ENCODE measurements at places on chromosomes 7 and 10. TPM values are rescaled to one million over a fixed set of nuclear protein-coding genes. Genes with fewer than 3 reads are reported as not detected.

- DNase-seq = no peak
Observed at GRCh38 chr10:125607689-125608290, 75.2 kb downstream of the TEX36 start.

GRCh38 chr10:45594276-45595157, 78.1 kb downstream of the ZFAND4 start:
- peak; percentile 97 for DNase-seq

GRCh38 chr10:69383558-69383957, 33.2 kb downstream of the TACR2 start:
- DNase-seq = peak; percentile 83

- DNase-seq = no peak
Observed at GRCh38 chr7:155578016-155578415, 31.7 kb upstream of the CNPY1 start.

GRCh38 chr10:49645417-49645816, 31.6 kb downstream of the CHAT start:
- DNase-seq = no peak

DNA sequence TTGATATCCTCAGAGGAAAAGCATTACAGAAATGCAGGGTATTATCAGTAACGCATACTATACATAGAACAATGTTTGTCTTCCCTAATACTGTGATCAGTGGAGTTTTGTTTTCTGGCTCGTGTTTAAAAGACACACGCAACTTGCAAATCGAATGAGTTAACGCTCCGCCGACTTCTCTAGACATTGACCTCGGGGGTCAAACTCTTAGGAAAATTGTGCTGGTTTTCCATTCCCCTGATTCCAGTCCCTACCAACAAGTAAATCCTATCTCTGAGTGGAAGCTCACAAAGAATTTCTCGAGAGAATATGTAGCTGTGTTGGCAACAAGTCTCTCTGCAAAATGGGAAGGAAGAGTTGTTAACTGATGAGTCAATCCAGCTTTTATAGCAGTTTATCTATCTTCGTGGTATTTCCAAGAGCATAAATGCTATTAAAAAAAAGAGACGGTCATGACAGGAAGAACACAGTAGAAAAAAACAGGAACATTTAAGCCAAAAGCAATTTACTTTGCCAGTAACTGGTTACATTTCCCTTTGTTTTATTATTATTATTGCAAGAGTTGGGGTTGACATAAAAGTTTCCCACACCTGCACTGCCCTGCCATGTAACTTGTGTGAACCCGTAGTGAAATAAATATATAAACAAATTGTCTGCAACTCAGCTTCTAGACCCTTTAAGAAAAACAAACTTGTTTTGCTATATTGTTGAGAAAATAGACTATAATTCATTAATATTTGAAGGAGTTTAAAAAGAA, 144.4 kb downstream of the ARID5B start:
- no peak for DNase-seq

- DNase-seq = no peak
Observed at GRCh38 chr7:135109976-135110375, 37.9 kb upstream of the TMEM140 start.

GRCh38 chr7:99601656-99602310, 3.7 kb downstream of the TMEM225B start:
- DNase-seq = no peak

GRCh38 chr7:34756025-34756437, 98.0 kb downstream of the NPSR1 start:
- DNase-seq = no peak

DNA sequence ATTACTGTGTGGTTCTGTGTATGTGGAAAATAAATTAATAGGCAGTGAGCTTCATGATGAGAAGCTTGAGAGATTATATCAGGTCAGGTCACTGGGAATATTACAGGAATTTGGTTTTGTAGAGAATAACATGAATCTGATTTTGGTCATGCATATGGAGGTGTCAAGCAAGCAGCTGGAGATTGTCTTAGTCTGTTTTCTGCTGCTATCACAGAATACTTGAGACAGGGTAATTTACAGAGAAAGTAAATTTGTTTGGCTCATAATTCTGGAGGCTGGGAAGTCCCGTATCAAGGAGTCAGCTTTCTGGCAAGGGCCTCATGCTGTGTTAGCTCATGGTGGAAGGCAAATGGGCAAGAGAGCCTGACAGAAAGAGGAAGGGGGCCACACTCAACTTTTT, 120.7 kb upstream of the FAM3C start:
- DNase-seq = no peak

GRCh38 chr7:6271060-6271658, 1.3 kb downstream of the CYTH3 start:
- peak; percentile 78 for DNase-seq

DNA sequence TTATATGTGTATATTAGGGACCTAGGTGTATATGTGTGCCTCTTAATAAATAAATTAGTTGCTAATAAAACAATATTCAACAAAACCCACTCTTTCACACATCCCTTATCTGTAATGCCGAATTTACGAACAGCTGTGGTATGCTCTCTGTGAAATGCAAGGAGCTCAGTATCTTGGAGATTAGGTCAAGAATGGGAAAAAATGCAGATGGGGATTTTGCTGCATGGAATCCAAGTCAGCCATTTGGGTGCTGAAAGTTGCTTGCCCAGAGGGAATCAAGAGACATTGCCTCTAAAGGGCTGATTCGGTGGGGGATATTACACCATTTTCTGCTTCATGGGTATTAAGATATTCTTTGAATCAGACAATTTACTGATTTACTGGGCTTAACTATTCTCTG, 93.5 kb downstream of the CREB5 start:
- DNase-seq = no peak

GRCh38 chr10:28841625-28842024, 164.3 kb downstream of the BAMBI start:
- DNase-seq = no peak

GRCh38 chr10:122782911-122783310, 62.7 kb downstream of the CUZD1 start:
- no peak for DNase-seq

DNA sequence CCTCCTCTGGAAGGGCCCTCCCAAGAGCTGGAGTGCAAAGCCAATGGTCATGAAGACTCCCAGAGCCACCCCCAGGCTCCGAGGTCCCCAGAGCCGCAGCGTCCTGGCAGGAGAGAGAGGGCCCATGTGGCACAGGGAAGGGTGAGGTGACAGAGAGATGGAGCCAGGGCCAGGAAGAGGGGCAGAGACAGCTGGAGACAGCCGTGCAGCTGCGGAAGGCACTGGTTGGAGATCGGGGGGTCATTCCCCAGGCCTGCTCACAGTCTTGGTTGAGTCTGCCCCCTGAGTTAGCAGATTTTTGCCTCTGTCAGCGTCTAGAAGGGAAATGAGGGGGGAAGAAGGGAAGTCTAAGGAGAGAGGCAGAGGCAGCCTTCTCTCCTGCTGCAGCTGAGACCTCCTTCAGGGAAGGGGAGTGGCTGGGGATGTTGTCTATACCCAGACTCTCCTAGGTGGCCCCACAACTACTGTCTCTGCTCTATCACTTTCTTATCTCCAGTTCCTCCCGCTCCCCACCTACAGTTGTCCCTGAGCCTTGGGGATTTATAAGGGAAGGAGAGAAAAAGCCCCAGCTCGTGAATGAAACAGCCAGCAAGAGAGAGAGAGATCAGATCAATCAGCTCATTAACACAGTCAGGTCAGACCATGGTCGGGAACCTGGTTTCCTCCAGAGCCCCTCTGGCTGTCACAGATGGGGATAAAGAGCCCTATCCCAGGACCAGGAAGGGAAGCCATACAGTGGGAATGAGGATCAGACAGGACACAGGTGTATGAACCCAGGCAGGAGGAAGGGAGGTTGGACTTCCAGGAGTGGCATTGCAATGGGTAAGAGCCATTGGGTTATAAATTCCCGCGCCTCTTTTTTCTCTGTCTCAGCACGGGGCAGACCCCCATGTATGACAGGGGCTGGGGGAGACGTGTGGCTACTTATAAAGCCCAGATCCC, 1.2 kb downstream of the GAL3ST4 start:
- peak; percentile 20 for DNase-seq

DNA sequence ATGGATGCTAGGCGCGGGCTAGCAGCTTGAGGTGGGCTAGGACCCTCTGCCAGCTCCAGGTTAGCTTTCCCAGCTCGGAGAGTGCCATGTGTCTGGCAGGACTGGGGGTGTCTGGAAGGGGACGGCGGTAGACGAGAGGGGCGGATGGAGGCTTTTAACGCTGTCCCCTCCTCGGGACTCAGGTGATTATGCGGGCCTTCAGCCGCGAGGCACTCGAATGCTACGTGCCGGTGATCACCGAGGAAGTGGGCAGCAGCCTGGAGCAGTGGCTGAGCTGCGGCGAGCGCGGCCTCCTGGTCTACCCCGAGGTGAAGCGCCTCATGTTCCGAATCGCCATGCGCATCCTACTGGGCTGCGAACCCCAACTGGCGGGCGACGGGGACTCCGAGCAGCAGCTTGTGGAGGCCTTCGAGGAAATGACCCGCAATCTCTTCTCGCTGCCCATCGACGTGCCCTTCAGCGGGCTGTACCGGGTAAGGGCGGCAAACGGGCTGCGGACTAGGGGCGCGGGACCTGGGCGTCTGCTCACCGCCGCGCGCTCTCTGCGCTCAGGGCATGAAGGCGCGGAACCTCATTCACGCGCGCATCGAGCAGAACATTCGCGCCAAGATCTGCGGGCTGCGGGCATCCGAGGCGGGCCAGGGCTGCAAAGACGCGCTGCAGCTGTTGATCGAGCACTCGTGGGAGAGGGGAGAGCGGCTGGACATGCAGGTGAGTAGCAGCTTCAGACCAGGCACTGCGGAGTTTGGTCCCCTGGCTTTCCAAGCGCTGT, 1.1 kb downstream of the CYP26A1 start:
- no peak for DNase-seq

GRCh38 chr10:43375401-43376020, 4.1 kb downstream of the FXYD4 start:
- no peak for DNase-seq

DNA sequence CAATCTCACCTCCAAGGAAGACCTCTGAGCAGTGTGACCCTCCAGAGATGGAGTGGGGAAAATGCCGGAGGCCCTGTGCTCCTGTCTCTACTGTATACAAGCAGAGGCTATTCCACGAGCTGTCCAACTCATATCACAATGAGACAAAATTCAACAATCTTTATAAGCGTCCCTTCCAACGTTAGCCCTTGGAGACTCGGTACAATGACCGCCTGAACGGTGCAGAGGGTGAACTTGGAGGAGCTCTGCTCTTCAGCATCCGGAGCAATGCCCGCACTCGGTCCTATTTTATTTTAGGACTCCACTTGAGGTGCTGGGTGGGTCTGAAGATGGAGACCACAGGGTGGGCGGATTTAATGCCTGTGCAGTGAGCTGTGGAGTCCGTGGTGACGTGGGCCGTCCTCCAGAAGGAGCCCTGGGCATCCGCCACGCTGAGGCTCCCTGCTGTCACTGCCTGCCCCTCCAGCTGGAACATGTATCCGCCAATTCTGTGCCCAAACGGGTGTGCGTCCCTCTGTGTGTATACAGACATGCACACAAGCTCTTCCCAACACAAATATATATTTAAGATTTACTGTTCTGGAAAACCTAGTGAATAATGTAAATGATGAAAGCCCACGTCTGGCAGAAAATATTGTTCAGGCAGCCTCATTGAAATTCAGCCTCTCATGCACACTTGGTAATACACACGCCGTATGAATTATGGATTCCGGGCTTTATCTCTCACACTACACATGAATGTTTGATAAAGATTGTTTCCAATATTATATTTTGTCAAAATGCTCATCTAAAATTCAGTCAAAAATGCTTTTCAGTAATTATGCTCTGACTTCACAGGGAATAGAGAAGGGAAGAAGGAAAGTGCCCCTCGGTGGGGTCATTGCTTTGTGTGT, 239.9 kb upstream of the ZMIZ1 start:
- no peak for DNase-seq

DNA sequence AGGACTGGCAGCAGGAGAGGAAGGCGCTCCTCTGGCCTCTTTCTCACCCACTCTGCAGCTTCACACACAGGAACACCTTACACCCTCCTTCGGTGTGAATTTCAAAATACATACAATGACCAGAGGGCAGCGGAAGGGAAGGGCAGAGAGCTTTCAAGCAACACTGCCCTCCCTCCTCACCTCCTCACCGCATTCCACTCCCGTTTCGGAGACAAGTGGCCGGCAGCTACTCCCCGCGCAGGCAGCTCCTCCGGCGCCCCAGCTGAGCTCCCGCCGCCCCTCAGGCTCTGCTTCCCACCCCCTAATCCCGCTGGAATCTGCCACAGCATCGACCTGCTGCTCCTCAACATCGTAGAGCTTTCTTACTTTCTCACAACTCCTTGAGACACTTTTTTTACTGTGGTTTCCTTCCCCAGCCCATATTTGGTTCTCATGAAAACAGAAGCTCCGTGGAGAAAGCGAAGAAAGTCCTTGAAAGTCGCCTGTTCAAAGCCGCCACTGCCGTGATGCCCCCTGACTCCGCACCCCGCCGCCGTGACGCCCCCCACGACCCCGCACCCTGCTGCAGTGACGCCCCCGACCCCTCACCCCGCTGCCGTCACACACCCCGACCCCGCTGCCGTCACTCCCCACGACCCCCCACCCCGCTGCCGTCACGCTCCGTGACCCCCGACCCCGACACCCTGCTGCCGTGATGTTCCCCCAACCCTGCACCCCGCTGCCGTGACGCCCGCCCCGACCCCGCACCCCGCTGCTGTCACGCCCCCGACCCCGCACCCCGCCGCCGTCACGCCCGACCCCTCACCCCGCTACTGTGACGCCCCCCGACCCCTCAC, 14.6 kb upstream of the GPER1 start:
- no peak for DNase-seq

DNA sequence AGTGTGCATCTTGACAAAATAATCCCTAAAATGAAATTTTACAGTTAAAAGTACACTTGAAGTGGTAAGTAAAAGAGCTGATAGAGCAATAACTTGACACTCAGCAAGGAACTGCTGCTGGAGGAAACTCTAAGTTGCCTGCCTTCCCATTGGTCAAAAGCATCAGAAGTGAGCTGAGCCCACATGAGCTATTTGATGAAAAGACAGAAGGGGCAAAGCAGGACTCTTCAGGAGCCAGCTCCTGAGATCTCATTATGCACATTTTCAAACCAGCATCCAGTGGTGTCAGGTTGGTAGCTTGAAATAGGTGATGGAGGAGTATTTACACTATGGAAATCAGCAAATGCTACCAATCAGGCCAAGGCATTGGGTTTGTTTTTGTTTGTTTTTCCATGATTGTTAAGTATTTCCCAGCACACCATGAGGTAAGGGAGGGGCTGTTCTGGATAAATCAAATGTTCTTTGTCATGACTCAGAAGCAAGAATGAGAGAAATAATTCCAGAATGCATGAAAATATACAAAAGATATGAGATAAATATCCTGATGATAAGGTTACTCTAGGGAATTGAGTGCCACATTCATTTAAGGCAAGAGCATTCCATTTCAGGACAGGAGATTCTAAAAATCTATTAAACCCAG, 316.6 kb downstream of the SNX13 start:
- no peak for DNase-seq

The FGFBP3 gene
- total RNA-seq = 0.41 TPM

The NAT16 gene
- total RNA-seq = not detected

The SLC16A12 gene
- total RNA-seq = 1.2 TPM

The KNDC1 gene
- total RNA-seq = not detected

The H2BK1 gene
- not detected for total RNA-seq

The TMEM120A gene
- total RNA-seq = 103 TPM

The FBXL13 gene
- total RNA-seq = 0.52 TPM

The CDNF gene
- 20.4 TPM for total RNA-seq

The PRLHR gene
- total RNA-seq = not detected

The TBL2 gene
- 16.1 TPM for total RNA-seq

The ANKRD16 gene
- 4.6 TPM for total RNA-seq

The TMEM236 gene
- 1.0 TPM for total RNA-seq

The DCLRE1C gene
- total RNA-seq = 3.0 TPM

The TEX47 gene
- total RNA-seq = not detected

The RINT1 gene
- 20.4 TPM for total RNA-seq

The CASTOR2 gene
- total RNA-seq = 155 TPM
